ENCODE measurements at places on chromosomes 6 and 20.

DNA sequence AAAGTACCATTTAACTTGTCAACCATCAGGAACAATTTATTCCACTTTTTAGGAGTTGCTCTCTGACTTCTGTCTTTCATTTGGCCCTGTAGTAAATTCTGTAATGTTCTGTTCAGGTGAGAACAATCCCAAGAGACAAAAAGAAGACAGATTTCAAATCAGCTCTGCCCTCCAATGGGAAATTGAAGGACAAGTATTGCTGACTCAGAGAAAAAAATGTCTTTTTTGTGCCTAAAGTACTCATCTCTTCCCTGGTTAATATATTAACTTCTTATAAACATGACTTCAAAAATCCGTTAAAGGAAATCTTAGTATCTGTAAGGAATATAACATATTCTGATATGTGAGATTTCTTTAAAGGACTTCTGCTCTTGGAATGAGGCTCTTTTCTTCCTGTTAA lies 38.6 kb upstream of the SCGN start:
- DNase-seq: no peak

- no peak for DNase-seq
Measured at GRCh38 chr6:32459781-32460424, 20.2 kb downstream of the HLA-DRA start.

GRCh38 chr6:139905404-139906052 lies 531.1 kb upstream of the CITED2 start:
- no peak for DNase-seq

DNA sequence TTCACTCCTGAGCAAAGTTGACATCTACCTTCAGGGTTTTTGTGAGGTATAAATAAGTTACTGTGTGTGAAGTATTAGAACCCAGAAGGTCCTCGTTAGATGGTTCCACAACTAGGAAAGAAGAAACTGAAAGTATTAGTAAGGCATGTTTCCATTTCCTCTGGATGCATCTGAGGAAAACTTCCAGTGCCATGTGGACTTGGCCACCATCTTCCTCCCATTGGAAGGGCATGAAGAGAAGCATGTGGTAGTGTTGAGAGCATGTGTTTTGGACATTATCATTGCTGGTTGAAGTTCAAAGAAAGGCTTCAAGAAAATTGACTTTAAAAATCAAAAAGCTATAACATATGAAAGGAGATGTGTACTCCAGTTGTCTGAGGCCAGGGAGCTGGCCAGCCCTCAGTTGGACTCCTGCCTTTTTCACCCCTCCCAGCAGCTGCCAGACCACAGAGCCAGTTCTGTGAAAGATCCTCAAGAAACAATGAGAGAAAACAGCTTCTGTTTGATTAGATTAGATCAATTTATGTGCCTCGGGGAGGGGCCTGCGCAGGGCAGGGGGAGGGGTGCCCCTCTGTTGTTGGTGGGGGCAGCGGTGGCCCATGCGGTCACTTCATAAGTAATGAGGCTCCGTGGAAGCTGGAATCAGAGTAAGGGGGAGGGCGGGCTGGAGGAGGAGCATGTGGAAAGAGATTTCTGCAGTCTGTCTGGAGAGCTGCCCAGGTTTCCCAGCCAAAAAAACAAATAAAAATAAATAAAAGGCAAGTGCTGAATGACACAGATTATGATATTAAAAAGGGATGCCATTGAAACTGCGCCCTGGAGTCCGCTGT lies 154.0 kb downstream of the JARID2 start:
- no peak for DNase-seq

- no peak for DNase-seq
Measured at GRCh38 chr6:15901141-15902115, 227.5 kb upstream of the MYLIP start.

DNA sequence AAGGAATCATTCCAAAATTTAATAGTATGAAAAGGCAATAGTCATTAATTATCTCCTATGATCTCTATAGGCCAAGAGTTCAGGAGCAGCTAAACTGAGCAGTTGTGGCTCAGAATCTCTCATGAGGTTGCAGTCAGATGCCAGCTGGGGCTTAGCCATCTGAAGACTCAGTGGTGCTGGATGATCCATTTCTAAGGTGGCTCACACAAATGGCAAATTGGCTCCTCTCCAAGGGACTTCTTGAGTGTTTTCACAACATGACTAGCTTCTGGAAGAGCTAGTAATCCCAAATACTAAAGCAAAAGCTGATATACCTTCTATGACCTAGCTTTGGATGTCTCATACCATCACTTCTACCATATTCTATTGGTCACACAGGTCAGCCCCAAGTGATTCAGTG lies 104.2 kb downstream of the HAO1 start:
- DNase-seq: no peak

GRCh38 chr6:133683606-133684005 lies 205.3 kb upstream of the TCF21 start:
- DNase-seq: no peak

GRCh38 chr6:11492464-11493290 lies 44.9 kb upstream of the TMEM170B start:
- DNase-seq: no peak

DNA sequence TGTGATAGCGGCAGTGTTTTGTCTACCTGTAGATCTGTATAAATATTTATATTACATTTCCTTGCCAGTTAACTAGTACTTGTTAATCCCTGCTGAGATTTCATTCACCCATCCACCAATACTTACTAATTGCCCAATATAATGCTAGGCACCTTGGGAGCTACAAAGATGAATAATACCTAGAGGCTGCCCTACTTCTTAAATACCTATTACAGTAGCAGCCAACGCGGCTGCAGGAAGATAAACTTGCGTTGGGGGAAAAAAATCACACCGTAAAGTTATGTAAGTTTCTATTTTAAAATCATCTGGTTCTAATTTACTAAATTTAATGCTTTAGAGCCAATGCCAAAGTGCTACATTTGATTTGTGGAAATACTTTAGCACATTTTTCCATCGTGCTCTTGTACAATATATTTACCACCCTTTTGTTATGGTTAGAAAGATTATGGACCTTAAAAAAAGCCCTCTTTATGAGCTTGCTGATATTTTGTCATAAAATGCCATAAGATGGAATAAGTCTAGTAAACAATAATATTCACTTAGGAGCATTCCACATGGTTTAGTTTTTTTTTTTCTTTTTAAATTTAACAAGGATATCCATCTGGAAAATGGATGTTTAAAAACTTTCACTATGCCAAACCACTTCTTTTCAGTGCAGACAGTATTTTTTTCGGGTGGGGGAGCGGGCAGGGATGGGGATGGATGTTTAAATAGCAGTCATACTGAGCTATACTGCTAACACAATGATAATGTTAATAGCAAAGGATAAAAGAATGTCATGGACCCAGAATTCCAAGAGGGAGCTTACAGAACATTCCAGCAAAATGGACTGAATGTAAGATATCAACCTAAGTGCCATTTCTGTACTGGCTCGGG lies 13.2 kb upstream of the NEDD9 start:
- no peak for DNase-seq

DNA sequence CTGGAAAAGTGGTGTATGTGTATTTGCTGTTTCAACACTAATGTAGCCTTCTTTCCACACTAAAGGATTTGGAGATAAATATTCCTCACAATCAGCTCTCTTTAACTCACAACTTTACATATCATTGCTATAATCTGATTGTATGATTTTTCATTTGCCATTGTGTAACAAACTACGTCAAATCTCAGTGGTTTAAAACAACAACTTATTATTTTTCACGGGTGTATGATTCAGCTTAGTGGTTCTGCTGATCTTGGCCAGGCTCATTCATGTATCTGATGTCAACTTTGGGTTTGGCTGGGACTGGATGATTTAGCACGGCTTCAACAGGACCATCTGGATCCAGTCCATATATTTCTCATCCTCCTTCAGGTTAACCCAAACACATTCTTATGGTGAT lies 55.4 kb upstream of the TMX4 start:
- no peak for DNase-seq

GRCh38 chr6:73980096-73980495 lies 284.1 kb downstream of the CD109 start:
- no peak for DNase-seq

DNA sequence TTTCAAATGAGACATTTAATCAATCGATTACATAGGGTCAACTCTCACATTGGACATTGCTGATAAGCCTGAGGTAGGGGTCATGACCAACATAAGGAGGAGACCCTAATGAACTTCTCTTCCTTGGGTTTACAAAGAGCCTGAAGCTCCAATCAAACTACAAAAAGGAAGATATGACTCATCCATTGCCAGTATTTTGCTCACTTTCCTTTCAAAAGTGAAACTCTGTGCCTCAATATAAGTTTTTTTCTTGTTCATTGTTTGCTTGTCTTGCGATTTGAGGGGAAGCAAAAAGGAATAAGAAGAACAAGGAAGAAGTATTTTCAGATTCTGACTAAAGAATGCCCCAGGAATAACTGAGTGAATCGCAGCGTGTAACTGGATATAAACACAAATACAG lies 38.8 kb upstream of the KHDRBS2 start:
- DNase-seq: no peak

- DNase-seq: no peak
Measured at GRCh38 chr6:42963855-42964605, 3.5 kb downstream of the GNMT start.

DNA sequence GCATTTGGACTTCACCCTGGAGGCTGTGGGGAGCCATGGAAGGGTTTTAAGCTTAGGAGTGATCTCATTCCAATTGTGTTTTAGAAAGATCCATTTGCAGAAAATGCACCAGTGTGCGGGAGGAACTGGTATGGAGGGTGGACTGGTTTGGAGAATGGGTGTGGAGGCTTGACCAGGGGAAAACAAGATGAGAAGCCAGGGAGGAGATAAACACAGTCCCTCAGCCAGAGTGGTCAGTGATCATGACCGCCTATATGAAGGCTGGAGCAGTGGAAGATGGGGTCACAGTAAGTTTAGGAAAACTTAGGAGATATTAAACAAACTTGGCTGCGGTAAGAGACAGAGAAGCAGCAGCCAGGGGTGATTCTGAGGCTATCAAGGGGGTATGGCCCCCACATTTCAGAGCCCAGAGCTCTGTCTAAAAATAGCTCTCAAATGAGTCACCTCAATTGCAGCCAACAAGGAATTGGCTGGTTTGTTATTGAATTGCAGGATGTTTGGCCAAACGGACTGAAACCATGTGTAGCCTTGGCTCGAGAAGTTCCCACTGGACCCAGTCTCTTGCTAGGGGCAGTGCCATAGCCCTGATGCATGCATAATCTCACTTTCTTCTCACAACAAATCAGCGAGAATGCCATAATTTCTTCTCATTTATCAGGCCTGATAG lies 159.9 kb upstream of the TOP1 start:
- DNase-seq: no peak

- DNase-seq: no peak
Measured at GRCh38 chr6:44300292-44300823, 12.8 kb downstream of the AARS2 start.

GRCh38 chr6:149867876-149868640 lies 3.9 kb upstream of the LRP11 start:
- no peak for DNase-seq

- DNase-seq: no peak
Measured at GRCh38 chr6:22036699-22037098, 260.1 kb downstream of the PRL start.

DNA sequence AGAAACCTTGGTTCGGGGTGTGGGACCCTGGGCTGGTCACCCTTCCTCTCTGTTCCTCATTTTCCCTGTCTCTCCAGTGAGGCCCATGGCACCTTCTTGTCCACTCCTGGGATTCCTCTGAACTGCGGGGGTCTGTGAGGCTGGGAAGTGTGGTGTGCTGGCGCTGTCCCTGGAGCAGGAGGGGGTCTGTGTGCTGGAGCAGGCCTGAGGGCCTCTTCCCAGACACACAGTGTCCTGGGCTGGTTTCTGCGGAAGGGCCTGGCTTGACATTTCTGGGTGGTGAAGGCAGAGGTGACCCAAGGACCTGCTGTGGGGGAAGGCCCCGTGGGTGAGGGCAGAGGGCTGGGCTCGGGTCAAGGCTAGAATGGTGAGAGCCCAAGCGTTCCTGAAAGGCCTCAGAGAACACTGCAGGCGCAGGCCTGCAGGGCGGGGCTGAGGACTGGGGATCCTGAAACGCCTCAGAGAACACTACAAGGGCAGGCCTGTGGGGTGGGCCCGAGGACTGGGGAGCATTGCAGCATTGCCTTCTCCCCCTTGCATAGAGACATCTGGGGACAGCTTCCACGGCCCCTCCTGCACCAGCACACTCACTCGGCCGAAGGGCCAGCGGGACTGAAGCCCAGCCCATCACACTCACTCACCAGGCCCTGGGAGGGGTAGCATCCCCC lies 10.6 kb upstream of the BAK1 start:
- DNase-seq: no peak

DNA sequence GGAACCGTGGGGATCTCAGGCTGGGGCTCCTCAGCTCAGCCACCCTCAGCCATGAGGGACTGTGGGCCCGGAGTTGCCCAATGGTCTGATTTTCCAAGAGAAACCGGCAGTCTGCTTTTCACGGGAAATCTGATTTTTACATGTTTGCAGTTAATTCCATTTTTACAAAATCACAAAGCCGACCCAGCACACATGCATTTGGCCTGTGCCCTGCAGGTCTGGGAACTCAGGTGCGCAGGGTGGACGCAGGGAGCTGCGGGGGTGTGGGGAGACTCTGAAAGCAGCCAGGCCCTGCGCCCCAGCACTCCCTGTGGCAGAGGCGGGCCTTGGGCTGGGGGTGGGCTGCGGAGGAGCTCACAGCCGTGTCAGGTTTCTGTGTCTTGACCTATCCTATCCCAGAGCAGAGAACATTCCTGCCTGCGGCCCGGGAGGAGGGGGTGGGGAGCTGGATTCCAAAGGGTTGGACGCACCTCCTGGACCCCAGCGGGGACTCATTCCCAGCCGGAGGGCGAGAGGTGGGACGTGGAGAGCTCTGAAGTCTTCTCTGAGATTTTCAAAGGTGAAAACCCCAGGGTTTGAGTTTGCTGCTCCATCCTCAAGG lies 60.6 kb downstream of the ADNP start:
- DNase-seq: no peak

DNA sequence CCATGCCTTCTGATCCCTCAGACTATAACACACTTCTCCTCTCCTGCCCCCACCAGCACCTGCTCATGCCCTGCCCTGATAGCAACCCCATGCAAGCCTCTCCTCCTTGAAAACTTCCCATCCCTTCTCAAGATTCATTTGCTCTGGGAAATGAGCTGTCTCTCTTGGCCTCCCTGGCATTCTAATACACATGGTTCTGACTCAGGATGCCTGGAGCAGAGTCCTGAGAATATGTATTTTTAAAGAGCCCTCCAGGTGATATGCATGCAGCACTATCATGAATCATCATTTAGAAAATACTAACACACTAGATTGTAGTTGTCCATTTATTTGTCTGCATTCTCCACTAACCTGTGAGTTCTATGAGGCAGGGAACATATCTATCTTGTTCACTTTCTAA lies 26.6 kb downstream of the HDGFL1 start:
- no peak for DNase-seq

- no peak for DNase-seq
Measured at GRCh38 chr6:6885521-6886170, 222.1 kb upstream of the RREB1 start.

- DNase-seq: no peak
Measured at GRCh38 chr20:38497246-38497935, 24.7 kb downstream of the RALGAPB start.

GRCh38 chr6:151056230-151056907 lies 183.4 kb upstream of the AKAP12 start:
- no peak for DNase-seq

GRCh38 chr6:153208706-153209105 lies 77.6 kb upstream of the RGS17 start:
- no peak for DNase-seq
